ENCODE measurements at places on chromosomes 3 and 15.

DNA sequence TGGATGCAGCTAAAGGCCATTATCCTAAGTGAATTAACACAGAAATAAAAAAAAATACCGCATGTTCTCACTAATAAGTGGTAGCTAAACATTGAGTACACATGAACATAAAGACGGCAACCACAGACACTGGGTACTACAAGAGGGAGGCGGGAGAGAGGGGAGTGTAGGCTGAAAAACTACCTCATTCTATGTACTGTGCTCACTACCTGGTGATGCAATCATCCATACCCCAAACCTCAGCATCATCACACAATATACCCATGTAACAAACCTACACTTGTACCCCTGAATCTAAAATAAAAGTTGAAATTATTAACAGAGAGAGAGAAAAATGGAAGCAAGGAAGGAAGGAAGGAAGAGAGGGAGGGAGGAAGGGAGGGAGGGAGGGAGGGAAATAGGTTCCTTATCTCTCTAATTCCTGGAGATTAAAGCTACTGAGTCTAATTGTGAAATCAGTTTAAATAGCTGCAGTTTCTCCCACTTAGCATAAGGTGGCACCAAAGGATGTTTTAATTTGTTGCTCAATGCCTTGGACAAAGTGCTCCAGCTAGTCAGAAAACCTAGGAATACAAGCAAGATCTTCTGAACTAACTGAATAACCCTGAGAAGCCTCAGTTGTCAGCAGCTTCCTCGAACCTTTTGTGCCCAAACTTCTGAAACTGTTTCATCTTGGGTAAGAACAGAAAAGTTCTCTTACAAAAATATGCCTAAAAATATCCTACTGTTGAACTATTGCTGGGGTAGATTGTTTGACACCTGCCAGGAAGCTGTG, 79.4 kb upstream of the ATP11B start:
- DNase-seq, result peak; percentile 42

- DNase-seq, result peak; percentile 72
These were observed 181.6 kb downstream of the ABHD5 start for GRCh38 chr3:43872301-43872700.

DNA sequence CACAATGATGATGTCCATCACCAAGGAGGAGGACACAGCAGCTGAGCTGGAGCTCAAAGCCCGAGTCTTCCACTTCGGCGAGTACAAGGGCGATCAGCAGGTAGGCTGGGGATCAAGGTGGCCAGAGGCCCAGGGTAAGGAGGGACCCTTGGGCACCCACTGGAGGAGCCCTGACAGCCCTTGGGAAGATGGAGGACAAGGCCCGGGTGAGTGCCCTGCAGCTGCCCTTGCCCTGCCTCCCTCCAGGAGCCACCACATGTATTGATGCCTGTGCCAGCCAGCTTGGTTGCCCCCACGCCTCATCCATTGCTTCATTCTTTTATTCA, 38.4 kb downstream of the CFAP100 start:
- DNase-seq, result no peak

GRCh38 chr3:126858401-126858800, 124.5 kb upstream of the PLXNA1 start:
- no peak for DNase-seq

DNA sequence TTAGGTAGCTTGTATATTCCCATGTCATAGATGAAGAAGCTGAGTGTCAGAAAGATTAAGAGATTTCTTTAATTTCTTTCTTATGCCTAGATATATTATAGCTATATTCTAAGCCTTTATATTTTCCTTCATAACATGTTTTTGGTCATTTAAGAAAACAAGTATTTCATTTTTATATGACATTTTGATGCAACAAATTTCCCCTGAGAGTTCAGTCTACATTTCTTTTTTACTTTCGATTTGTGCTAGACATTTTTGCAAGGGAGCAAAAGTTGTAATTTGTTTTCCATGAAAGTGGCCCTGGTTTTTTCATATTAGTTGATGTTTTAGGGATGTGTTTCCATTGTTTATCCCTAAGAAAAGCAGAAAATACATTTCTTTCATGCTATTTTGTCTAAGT, 344.9 kb downstream of the NLGN1 start:
- DNase-seq, result no peak

DNA sequence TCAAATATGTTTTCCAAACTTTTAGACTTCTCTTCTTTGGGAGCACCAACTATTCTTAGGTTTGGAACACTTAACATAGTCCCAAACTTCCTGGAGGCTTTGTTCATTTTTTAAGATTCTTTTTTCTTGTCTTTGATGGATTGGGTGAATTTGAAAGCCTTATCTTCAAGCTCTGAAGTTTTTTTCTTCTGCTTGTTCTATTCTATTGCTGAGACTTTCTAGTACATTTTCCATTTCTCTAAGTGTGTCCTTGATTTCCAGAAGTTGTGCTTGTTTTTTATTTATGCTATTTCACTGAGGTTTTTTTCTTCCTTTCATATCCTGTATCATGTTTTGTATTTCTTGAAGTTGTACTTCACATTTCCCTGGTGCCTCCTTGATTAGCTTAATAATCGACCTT, 97.5 kb downstream of the PLSCR2 start:
- no peak for DNase-seq

DNA sequence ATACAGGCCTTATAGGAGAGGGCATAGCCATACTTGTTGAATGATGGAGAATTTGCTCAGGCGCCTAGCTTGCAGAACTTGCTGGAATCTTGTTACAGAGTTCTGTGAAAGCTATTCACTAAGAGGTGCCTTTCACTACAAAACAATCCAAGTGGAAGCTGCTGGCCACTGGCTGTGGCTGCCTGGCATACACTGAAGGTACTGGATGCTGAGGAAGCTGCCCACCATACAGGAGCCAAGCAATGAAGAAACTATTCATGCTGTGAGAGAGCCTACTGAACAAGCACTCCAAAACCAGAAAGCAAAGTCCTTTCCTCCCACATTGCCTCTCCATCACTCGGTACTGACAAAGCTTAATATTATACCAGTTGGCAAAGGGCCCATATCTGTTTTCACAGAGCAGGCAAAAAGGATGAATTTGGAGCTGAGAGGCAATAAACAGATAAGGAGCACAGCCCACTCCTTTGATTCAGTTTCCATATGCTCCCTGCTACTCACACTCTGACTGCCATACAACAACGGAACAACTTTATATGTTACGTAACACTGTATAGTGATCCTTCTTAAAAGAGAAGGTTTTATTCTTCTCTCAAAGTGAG, 192.6 kb upstream of the ALCAM start:
- DNase-seq, result no peak

DNA sequence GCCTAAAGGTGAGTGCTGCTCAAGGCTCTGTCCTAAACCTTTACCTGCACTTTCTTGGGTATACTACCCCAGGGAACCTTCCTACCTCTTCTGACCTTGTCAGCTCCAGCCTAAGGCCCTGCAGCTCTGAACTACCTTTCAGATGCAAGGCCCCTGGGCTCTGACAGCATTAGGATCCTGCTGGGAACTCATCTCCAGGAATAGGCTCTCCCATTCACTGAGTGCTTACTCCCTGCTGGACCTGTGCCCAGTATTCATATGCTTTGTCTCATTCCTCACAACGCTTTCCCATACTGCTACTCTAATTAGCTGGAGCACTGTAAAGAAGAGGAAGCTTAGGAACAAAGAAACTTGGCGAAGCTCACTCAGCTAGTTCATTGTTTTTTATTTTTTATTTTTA, 53.8 kb upstream of the RAB6B start:
- DNase-seq, result no peak

All from amniotic stem cell (primary cell).